ENCODE measurements at places on chromosomes 5 and 9.

DNA sequence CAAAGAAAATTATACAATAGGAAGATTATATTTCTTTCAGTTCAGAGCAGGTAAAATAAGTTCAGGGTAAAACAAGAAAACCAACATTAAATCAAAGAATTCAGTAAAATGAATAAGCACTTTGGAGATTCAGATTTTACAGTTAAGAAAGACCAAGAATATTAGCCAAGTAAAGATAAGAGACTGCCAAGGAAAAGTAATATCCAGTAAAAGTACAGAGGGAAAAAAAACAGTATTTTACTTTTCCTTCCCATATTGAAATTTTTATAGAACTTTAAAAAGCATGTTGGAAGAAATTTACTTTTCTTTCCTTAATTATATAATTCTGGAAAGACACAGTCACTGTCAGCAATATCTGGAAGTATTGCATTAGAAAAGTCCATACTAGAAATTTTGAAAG lies 393.4 kb downstream of the NFIB start:
- DNase-seq = no peak

DNA sequence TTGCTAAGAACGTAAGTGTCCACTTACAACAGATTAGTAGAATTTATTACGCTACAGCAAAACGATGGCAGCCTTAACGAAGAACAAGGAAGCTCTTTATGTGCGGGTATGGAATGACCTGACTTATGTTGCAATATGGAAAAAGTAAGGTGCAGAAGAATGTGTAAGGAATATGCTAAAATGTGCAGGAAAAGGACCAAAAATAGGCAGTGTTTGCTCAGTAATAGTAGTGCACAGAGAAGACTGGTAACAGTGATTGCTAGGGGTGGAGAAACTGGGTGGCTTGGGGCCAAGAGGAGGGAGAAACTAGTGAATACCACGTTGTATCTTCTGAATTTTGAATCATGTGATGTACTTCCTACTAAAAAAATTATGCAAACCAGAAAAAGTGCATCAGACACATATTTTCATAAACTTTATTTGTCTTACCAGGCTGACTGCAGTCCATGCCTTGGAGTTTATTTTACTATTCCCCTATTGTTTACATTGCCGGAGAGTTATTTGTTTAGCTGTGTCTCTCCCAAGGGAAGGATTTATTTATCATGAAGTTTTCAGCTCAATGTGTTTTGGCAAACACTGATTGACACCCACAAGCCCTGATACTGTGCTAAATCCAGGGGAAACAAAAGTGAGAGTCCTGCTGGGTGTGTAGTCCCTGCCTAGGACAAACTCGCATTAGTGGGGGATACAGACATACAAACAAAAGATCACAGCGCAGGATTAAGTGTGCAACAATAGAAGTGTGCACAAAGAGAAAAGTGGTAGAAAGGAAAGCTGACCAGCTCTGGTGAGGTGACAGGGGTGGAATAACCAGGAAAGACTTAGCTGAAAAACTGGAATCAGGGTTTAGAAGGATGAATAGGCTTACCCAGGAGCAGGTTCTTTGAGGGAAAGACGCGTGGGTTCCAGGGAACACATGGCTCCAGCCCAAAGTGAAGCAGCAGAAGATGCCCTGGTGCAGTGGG lies 34.0 kb upstream of the ZNF484 start:
- no peak for DNase-seq

- DNase-seq = no peak
These were observed 22.5 kb upstream of the C9orf72 start for GRCh38 chr9:27595733-27596132.

- DNase-seq = no peak
These were observed 12.6 kb upstream of the EXOC3 start for GRCh38 chr5:430214-430925.

DNA sequence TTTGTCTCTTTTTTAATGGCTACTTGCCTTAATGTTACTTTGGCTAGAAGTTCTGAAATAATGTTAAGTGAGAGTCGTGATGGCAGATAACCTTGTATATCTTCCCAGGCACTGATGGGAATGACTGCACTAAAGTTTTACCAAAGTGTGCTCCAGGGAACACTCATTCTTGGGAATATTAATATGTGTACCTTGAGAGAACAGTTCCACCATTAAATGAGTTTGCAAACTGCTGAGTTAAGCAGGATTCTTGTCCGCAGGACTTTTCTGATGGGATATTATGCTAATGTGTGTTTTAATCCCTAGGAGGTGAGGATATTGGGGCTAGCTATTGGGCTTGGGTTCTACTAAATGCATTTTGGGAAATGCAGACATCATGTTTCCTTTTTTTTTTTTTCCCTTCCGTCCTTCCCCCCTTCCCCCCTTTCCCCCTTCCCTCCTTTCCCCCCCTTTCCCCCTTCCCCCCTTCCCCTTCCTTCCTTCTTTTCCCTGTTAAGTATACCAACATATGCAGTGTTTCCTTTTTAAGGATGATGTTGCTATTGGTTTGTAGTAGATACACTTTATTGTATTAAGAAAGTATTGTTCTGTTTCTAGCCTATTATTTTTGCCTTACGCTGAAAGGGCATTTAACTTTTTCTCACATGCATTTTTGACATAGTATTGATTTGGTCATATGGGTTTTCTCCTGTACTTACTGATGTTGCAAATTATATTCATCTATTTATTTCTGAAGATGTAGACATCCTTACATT lies 15.5 kb downstream of the ZBTB34 start:
- no peak for DNase-seq

GRCh38 chr5:144460600-144460999 lies 289.9 kb downstream of the KCTD16 start:
- no peak for DNase-seq

DNA sequence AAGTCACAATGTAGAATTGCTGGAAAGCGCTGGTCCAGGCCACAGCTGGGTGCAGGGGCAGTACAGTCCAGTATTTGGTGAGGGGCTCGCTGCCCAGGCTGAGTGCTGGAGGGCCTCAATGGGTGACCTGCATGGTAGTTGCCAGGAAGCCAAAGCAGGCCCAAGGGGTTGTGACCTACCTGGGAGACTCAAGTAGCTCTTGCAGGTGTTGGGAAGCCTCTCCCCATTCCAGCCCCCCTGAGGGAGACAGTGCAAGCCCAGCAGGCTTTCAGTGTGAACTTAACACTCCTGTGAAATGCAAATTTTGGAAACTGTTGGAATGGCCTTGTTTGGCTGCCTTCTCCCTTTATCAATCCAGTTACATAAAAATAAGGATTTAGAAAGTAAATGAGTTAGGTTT lies 13.9 kb downstream of the KDM4C start:
- no peak for DNase-seq

DNA sequence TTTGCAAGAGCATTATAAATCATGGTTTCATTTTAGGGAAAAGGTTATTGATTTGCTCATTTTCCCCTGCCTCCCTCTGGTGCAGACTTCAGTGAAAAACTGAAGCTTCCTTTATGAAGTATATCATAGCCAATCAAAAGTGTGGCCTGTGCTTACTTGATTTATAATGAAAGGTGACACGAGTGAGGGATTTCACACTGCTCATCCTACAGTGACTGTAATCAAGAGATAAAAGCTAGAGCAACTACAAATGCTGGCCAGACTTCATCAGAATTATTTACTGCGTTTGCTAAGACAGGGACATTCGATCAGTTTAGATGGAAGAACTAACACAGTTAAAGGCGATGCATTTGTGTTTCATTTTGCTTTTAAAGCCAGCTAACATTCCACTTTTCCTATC lies 151.5 kb downstream of the SV2C start:
- DNase-seq = no peak

DNA sequence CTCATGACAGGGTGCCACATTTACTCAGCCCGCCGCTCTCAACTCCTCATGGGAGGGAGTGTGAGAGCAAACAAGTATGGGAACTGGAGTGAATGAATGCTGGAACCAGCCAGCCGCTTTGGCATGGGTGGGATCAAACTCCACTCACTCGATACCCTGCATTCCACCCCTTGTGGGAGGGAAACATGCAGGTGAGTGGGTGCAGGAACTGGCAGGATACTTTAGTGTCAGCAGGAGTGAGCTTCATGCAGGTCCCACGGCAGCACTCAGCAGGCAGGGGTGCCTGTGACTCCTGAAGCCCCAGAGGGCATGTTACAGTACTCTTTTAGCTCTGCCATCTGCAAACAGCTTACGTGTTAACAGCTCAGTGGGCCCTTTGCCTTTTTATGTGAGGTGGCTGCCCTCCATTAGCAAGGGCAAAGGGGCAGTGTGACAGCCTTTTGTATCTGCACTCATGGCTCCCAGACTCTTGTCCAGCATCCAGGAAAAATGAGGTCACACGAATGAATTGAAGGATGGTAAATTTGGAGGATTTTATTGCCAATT lies 433.2 kb upstream of the NMUR2 start:
- no peak for DNase-seq

DNA sequence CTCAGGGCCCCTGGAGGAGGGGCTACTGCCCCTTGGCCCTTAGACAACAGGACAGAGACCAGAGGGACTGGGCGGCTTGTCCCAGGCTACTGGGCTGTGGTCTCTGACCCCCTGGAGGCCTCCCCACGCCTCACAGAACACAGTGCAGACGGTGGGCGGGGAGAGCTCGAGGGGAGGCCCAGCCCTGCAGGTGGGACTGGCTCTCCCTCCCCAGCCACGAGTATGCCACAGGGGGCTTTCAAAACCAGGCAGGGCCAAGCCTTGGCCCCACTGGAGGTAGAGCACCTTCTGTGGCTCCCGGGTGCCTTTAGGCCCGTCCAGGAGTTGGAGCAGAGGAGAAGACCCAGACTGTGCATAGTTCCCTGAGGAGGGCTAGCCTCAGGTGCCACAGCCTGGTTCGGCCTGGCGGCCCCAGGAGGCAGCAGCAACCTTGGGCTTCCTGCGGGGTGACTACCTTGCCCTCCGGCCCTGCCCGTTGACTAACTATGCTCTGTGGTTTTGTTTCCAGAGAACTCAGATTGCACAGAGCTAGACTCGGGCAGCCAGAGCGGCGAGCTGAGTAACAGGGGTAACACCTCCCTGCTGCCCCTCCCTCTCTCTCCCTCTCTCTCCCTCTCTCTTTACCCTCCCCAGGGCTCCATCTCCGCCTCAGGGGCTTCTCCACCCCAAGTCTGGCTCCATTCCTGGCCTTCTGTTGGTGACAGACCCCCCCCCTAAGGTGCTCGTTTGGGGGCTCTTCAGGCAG lies 15.5 kb downstream of the CARD19 start:
- no peak for DNase-seq

DNA sequence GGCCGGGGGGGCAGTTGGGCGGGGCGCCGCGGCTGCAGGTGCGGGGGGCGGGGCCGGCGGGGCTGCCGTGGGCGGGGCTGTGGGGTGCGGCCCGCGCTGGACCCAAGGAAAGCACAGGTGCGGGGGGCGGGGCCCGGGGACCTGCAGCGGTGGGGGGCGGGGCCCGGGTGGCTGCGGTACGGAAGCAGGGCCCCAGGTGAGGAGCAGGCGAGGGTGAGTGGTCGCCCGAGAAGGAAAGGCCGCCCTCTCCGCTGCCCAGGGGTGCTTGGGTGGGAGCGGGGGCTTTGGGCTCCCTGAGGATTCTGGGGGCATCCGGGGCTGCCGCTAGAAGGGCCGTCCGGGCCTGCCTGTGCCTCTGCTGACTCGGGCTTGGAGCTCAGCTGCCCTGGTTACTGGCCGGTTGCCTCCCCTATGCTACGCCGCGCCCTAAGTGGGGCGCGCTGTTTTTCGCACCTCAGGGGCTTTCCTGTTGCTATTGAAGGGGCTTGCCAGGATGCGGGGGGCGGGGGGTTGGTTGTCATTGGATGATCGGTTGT lies 767 bp downstream of the RALGPS1 start:
- no peak for DNase-seq

DNA sequence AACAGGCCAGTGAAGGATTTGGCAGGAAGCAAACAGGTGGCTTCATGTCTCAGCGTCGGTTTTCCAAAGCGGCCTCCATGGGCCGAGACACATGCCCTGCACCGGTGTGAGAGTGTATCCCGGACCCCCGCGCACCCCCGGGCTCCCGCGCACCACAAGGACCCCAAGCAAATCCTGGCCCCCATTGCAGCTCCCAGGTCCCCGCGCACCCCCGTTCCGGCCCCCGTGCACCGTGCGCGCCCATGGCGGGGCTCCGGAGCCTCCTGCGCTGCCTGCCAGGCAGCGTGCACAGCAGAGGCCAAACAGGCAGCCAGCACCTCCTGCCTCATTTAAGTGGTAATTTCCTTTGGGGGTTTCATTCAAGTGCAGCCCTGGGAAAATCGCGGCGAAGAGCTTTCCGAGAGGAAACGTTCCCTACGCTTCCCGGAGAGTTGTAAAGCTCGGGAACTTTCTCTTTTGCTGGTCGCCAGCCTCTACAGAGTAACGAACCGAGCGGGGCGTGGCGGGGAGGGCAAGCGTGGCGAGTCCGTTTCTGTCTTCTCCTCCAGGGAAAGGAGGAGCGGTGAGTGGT lies 145.5 kb upstream of the SLC24A2 start:
- DNase-seq = no peak

GRCh38 chr5:104951829-104952228 lies 1389.2 kb upstream of the NUDT12 start:
- no peak for DNase-seq

DNA sequence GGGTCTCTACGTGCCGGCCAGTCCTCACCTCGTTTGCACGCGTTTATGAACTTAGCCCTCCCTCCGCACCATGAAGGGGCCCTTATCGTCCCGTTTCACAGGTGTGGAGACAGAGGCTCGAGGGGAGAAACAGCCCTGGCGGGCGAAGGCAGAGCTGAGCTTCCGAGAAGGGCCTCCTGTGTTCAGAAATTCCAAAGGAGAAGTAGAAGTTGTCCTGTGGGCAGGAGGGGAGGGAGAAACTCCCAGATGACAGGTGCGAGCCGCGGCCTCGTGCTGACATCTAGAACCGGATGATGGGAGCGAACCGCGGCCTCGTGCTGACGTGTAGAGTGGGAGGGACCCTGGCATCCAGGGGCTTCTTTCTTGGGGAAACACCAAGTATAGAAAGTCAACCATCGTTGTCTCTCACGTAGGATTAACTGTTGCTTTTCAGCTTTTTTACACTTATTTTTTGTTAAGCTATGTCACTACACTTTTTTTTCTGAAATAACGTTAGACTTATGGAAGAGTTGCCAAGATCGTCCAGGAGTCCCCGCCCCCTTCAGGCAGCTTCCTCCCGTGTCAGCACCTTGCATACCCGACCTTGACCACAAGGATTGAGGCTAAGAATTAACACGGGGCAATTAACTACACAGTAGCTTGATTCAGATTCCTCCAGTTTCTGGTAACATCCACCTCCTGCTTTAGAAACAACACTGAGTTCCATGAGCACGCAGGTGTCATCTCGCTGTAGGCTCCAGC lies 42.8 kb upstream of the NKD2 start:
- no peak for DNase-seq

GRCh38 chr5:117623042-117623805 lies 1048.6 kb upstream of the SEMA6A start:
- peak; percentile 31 for DNase-seq

- DNase-seq = peak; percentile 34
These were observed 68.8 kb downstream of the ANKRD55 start for GRCh38 chr5:56164376-56164775.

GRCh38 chr5:54357408-54358058 lies 47.2 kb upstream of the ARL15 start:
- DNase-seq = no peak

DNA sequence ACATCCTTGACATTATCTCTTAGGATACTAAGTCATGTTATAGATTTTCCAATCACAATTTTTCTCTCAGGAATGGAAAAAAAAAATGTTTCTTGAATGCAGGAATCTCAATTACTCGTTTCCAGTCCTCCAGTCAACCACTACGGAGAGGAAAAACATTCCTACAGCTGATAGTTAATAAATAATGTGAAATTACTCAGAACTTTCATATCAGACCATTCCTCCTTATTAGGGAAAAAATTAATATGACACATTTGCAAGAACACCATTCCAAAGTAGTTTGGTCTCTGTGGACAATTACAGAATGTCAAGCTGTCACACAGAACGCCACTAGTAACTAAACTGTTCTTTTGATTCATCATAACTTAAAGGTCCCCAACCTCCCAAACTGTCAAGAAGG lies 31.5 kb downstream of the MED27 start:
- no peak for DNase-seq

Measured in left kidney (tissue), 8 donors.